Kasumi-1 (cell line): ENCODE measurements at places on chromosomes 5 and 9.

DNA sequence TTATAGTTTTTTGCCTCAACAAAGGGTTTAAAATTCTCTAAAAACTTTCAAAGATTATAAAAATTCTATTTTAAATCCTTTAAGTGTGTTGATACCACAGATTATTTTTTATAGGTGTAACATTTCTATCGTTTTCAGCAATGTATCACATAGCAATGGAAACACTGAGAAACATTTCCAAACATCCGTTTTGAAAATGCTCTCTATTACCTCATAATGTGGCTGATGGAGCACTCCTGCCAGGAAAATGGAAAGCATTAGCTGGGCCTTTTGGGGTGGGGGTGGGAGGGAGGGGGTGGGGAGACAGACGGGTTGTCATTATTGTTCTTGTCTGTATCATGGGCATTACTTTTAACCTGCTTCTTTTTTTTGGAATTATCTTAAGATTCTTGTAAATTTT lies 516.5 kb downstream of the ACTL7B start:
- no peak for DNase-seq

DNA sequence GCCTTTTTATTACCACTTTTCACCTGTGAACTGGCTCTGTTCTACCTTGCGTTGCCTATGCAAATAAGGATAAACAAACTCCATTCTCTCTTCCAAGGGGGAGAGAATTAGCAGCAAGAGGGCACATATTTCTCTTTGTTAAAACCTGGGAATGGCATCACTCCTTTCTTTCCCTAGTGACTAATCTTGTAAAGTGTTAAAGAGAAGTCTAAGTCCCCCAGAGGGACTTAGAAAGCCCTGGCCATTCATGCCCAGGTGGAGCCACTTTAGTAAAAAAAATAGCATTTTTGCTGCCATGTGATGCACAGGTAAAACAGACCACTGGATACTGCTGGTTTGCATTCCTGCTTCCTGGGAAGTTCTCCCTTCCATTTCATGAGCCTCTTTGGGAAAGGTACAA lies 148.4 kb downstream of the MAN2A1 start:
- DNase-seq, result no peak

DNA sequence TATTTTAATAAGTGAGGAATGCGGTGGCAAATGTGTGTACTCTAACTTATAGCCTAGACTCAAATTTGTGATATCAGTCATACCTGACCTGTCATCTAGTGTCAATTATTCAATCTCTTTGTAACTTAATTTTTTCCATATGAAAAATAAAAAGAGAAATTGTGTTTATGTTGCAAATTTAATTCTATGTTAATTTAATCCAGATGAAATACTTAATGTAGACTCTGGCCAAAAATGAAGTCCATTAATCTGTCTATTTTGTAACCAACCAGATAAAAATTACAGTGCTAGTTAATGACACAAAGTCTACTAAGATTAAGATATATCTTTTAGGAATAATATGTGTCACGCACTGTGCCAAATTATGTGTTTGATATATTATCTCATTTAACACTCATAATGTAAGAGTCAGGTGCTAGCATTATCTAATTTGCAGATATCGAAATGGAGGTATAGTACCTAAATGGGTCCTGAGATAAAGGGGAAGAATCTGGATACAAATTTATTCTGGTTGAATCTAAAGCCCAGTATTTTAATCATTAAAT lies 712.1 kb downstream of the KCTD16 start:
- no peak for DNase-seq

- DNase-seq, result peak; percentile 89
These were observed 177.8 kb downstream of the TTLL11 start for GRCh38 chr9:121915304-121915625.

- peak; percentile 32 for DNase-seq
These were observed 75.3 kb downstream of the PIP5K1B start for GRCh38 chr9:68780380-68780712.
